ENCODE measurements at places on chromosomes 12 and 14. TPM values are rescaled to one million over a fixed set of nuclear protein-coding genes. Genes with fewer than 3 reads are reported as not detected.

GRCh38 chr14:31362746-31363145 lies 57.6 kb downstream of the HEATR5A start:
- peaks cover 24% of the 10 kb centered on the region for H3K36me3 ChIP-seq
- DNase-seq: no peak
- no peaks in the 10 kb centered on the region for H3K4me1 ChIP-seq

GRCh38 chr14:63867933-63868921 lies 15.4 kb downstream of the SYNE2 start:
- peak overlapping the region; percentile 48 for H3K4me3 ChIP-seq
- DNase-seq: no peak
- no peak overlapping the region for H3K27ac ChIP-seq

DNA sequence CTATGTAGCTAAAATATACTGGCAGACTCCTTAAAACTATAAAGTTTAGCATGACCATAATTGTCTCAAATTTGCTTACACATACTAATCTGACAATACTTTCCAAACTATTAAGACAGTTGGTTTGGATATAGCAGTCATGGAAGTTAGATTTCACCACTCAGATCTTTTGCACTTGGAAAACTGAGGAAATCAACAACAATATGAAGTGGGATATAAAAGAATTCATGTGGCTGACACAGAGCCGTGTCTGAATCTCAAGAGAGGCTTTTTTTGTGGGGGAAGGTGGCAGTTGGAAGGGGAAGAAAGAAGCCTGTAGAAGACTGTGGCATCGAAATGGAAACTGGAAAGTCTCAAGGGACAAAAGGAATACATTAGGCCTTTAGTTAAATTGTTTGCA lies 166.6 kb upstream of the FLRT2 start:
- H3K36me3 ChIP-seq: no peaks in the 10 kb centered on the region
- DNase-seq: no peak
- no peaks in the 10 kb centered on the region for H3K27me3 ChIP-seq
- H3K27ac ChIP-seq: no peak overlapping the region
- H3K4me1 ChIP-seq: no peaks in the 10 kb centered on the region
- H3K4me3 ChIP-seq: no peak overlapping the region

Gene PHC1
- 50.1 TPM for total RNA-seq

GRCh38 chr12:29427964-29428363 lies 47.0 kb upstream of the ERGIC2 start:
- no peak for DNase-seq
- no peak overlapping the region for H3K4me3 ChIP-seq
- no peaks in the 10 kb centered on the region for H3K27me3 ChIP-seq
- no peak overlapping the region for H3K27ac ChIP-seq
- no peaks in the 10 kb centered on the region for H3K4me1 ChIP-seq

Gene OASL
- 3.1 TPM for total RNA-seq

Gene POLE
- 45.7 TPM for total RNA-seq

DNA sequence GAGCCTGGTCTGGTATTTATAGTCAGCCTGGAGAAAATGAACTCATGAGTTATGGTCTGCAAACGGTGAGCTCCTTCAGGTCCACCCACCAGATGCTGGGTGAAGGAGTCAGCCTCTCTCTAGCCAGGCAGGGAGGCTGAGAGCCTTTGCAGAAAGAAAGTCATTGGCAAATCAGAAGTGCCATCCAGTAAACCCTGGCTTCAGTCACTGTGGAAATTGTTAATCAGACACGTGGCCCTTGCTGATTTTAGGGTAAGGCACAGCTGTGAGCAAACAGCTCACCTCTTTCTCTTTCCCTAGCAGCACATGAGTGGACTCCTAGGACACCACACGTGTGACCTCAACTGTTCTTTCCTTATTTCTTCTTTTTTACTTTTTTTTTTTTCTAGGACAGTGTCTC lies 44.9 kb downstream of the CHST11 start:
- H3K4me1 ChIP-seq: peaks cover 79% of the 10 kb centered on the region
- DNase-seq: no peak
- H3K4me3 ChIP-seq: no peak overlapping the region
- no peak overlapping the region for H3K27ac ChIP-seq
- no peaks in the 10 kb centered on the region for H3K36me3 ChIP-seq
- H3K27me3 ChIP-seq: no peaks in the 10 kb centered on the region

Data from thoracic aorta (tissue), 2 donors.